ENCODE measurements at places on chromosomes 5 and 9. TPM values are rescaled to one million over a fixed set of nuclear protein-coding genes. Genes with fewer than 3 reads are reported as not detected.

GRCh38 chr5:33810491-33811120, 81.2 kb downstream of the ADAMTS12 start:
- DNase-seq = no peak

- DNase-seq = no peak
These were observed 27.5 kb downstream of the GPX3 start for GRCh38 chr5:151047814-151048425.

DNA sequence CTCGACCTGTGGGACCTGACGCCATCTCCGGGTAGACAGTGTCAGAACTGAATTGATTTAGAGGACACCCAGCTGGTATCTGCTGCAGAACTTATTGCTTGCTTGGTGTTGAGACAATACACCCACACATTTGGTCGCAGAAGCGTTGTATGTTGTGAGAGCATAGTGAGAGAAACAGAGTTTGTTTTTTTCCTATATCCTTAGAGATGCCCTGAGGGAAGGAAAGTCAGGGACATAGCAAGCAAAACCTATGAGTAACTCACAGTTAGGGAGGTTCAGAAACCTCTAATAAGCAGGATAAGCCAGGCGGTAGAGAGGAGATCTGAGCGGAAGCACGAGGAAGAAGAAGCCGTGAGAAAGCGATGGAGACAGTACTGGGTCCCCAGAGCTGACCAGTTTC, 59.8 kb downstream of the PTCD2 start:
- no peak for DNase-seq

GRCh38 chr5:127599847-127600246, 49.0 kb upstream of the CTXN3 start:
- DNase-seq = no peak

GRCh38 chr5:134590992-134591659, 41.5 kb downstream of the SAR1B start:
- DNase-seq = peak; percentile 54

The PCDHA1 gene
- not detected for total RNA-seq

DNA sequence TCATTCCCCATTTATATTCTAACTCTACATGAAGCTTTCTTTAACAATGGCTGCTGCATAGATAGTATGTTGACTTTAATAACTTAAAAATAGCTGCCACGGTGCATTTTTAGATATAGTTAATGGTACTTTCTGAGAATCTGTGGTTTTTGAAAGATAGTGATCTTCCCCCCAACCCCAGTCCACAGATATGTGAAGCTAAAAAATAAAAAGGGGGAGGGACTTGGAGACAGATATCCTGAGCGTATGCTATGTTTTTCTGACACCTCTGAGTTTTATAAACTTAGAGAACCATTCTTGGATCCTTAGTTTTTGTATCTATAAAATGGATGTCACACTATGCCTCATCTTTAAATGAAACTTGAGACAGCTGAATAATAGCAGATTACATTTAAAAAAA, 120.5 kb downstream of the SNX18 start:
- no peak for DNase-seq

DNA sequence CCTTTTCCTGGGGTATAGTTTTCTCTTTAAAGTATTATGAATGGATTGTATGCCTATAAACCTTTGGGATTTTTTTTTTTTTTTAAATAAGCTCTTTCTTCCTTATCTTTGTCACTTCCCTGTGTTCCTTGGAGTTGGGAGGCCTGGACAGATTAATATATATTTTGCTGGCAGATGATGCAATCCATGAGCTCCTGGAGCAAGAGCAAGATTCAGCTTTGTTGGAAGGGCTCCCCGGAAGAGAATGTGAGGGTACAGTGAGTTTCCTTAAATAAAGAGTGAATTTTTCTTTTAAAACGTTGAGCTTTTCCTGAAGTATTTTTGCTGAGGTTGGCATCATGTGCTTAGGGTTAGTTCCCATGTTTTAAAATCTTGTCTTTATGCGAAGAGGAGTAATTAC, 98.7 kb upstream of the SLC28A3 start:
- no peak for DNase-seq

DNA sequence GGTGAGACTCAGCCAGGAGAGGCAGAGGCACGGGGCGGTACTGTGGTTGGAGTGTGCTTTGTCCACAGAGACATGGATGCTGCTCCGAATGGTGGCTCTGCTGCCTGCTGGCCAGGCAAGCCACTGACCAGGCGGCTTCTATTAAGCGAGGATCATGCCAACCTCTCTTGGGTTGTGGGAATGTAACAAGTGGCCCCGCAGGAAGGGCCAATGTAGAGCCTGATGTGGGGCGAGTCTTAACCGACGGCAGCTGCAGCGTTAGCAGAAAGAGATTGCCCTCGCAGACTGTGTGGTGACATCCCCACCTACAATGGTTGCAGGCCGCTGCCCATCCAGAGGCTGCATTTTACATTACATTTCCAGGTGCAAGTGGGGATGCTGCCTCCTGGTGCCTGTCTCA, 46.6 kb upstream of the SLC25A51 start:
- DNase-seq = no peak

DNA sequence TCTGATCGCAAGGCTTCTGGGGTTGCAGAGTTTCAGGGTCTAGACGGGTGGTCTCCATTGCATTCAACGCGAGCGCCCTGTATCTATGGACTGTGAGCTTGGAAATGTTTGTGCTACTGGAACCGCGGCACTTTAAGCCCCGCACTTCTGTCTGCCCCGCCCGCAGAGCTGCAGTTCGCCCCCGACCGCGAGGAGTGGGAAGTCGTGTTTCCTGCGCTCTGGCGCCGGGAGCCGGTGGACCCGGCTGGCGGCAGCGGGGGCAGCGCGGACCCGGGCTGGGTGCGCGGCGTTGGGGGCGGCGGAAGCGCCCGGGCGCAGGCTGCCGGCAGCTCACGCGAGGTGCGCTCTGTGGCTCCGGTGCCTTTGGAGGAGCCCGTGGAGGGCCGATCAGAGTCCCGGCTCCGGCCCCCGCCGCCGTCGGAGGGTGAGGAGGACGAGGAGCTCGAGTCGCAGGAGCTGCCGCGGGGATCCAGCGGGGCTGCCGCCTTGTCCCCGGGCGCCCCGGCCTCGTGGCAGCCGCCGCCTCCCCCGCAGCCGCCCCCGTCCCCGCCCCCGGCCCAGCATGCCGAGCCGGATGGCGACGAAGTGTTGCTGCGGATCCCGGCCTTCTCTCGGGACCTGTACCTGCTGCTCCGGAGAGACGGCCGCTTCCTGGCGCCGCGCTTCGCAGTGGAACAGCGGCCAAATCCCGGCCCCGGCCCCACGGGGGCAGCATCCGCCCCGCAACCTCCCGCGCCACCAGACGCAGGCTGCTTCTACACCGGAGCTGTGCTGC, 1.0 kb downstream of the ADAMTS19 start:
- peak; percentile 67 for DNase-seq

DNA sequence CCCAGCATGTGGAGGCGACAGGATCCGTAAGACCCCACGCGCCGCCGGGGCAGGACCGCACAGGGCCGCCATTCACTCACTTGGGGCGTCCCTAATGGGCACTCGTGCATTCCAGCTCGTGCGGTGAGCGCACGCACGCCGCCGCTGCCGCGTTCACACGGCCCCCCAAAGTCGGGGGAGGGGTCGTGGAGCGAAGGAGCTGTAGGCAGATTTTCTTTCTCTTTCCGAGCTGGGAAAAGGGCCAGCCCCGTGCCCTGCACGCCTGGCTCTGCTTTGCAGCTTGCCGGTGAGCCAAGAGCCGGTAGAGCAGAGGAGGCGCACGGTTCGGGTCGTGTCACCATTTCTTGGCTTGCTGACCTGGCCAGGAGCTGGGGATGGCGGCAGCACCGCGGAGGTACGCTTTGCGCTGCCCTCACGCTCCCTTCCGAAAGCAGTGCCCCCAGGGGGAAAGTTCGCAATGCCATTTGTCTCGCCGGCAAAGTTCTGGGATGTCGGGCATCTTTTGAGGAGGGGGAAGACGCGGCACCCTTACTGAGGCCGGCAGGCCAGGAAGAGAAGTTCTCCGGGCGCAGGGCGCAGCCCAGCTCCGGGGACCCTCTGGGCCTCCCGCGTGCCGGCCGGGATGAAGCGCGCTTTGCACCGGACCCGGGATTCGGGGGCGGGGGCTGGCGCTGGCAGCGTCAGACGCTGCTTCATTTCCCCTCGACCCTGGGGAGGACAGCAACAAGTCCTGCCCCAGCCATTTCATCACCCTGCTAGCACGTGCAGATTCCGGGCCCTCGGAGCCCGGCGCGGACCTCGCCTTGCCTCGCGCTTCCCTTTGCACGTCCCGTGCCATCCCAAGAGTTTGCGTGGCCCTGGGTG, 898 bp downstream of the STC2 start:
- DNase-seq = no peak

The PFN3 gene
- total RNA-seq = not detected

The MARCOL gene
- total RNA-seq = not detected

- DNase-seq = no peak
These were observed 46.8 kb downstream of the INIP start for GRCh38 chr9:112670991-112671625.

The PLAC8L1 gene
- total RNA-seq = 1.1 TPM

DNA sequence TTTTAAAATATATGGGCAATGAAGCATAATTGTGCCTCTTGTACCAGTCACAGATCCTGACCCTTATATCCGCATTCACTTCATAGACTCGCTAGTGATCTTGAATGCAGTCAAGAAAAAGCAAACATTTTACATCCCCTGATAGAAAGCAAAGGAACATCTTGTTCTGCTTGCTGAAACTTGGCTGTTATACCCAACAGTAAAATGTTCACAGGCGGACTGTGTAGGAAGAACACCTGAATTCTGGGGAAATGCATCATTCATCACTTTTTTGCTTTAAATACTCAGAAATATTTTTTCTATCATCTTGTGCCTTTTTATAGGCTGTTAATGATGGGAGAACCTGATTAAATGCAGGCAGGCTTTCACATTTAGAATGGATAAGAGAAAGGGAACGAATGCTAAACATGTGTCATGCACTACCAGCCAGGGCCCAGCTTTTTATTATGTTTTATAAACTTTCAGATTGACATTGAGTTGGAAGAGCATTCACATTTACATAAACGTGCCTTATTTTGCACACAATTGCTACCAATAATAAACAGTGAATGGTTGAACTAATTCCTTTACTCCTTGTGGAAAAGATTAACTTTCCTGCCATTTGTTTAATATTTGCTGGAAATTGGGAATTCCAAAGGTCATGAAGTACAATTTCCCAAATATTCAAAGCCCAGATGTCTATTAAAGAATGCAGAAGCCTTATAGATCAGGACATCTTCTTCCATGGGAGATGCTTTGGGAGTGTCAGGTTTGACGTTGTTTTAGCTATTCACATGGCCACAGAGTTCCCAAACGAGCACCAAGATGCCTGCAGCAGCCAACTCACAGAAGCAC, 756.2 kb downstream of the TLE1 start:
- no peak for DNase-seq

- DNase-seq = no peak
These were observed 19.6 kb downstream of the TMEM38B start for GRCh38 chr9:105714020-105714331.

The HTR4 gene
- total RNA-seq = not detected

- DNase-seq = no peak
These were observed 47.9 kb downstream of the DEPDC1B start for GRCh38 chr5:60651872-60652620.

DNA sequence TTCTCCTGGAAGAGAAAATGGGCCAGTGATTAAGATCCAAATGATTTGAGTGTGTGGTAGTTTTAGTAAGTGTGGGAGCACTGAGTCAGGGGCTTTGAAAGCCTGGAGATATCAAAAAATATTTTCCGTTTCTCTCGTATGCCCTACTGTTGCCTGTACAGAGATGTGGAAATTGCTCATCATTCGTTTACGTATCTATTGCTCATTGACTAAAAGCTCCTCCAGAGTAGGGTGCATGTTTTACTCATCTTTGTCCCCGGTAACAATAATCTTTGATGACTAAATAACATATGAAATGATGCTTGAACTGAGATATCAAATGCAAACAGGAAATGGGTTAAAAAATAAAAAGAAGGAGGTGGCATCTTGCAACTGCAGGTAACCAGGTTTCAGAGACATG, 114.2 kb upstream of the FST start:
- no peak for DNase-seq

GRCh38 chr5:146813346-146814157, 65.0 kb downstream of the PPP2R2B start:
- no peak for DNase-seq

GRCh38 chr9:115837618-115838017, 316.0 kb upstream of the PAPPA start:
- no peak for DNase-seq

The SLCO4C1 gene
- 1.2 TPM for total RNA-seq

DNA sequence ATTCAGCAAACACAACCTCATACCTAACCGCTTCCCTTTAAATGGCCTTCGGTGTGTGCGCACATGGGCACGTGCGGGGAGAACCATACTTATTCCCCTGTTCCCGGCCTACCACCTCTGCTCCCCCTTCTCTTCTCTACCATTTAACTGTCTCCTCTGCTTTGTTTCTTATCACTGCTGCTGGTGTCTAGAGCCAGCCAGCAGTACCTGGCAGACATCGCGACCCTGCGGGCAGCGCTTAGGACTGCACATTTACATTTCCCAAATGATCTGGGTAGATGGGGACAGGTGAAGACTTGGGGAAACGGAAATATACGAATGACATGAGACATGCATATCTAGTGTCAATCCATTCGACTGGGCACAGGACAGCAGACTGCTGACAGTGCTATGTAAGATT, 56.6 kb downstream of the PSMB7 start:
- no peak for DNase-seq

- no peak for DNase-seq
These were observed 64.4 kb downstream of the SUSD1 start for GRCh38 chr9:112110777-112111113.

DNA sequence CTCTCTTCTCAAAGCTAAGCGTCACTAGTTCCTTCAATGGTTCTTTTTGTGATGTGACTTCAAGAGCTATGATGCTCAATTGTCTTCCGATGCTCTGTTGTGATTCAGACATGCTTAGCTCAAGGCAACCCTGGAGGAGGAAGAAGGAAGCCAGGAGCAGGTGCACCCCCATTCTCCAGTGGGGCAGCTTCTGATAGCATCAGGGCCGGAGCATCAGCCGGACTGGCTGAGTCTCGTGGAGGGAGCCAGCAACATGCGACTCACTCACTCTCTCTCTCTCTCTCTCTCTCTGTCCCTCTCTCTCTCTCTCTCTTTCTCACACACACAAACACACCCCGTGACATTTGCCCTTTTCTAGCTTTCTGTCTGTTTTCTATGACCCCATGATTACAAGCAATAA, 140.2 kb downstream of the HSD17B3 start:
- DNase-seq = peak; percentile 56

- DNase-seq = no peak
These were observed 42.0 kb downstream of the VLDLR start for GRCh38 chr9:2663461-2664173.

DNA sequence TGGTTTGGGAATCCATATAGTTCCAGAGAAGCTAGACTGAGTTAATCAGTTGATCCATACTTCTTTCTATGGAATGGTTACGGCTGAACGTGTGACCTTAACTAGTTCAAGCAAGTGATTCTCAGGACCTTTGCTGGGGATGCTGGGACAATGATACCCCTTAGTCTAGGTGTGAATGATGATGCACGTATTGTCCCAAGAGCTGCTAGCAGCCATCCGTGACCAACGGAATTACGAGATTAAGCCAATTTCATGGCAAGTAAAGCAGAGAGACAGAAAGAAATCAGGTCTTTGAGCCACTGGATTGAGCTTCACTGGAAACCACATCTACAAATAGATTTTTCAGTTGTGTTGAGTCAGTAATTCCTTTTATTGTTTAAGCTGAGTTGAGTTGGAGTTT, 99.2 kb upstream of the LIFR start:
- no peak for DNase-seq

- DNase-seq = no peak
These were observed 55.0 kb downstream of the OXCT1 start for GRCh38 chr5:41815261-41815660.

Measured in ureter (tissue), 1 donor.